ENCODE measurements at places on chromosomes 7 and 10. TPM values are rescaled to one million over a fixed set of nuclear protein-coding genes. Genes with fewer than 3 reads are reported as not detected.

The ANKRD22 gene
- polyA plus RNA-seq: not detected

The HPSE2 gene
- 1.7 TPM for polyA plus RNA-seq

DNA sequence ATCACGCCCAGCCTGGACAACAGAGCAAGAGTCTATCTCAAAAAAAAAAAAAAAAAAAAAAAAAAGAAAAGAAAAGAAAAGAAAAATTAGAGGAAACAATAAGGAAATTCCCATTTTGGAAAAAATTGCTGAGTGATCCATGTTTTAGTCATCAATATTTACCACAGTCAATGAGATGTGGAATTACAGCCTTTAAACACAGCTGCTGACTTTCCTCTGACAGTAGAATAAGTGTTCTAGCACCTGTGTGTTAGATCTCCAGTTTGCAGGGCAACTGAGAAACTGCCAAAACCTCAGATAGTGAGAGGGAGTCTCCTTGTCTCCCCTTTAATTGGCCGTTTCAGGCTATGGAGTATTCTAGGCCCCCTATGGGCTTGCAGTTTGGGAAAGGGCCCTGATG, 520.1 kb downstream of the KCNMA1 start:
- DNase-seq: no peak

DNA sequence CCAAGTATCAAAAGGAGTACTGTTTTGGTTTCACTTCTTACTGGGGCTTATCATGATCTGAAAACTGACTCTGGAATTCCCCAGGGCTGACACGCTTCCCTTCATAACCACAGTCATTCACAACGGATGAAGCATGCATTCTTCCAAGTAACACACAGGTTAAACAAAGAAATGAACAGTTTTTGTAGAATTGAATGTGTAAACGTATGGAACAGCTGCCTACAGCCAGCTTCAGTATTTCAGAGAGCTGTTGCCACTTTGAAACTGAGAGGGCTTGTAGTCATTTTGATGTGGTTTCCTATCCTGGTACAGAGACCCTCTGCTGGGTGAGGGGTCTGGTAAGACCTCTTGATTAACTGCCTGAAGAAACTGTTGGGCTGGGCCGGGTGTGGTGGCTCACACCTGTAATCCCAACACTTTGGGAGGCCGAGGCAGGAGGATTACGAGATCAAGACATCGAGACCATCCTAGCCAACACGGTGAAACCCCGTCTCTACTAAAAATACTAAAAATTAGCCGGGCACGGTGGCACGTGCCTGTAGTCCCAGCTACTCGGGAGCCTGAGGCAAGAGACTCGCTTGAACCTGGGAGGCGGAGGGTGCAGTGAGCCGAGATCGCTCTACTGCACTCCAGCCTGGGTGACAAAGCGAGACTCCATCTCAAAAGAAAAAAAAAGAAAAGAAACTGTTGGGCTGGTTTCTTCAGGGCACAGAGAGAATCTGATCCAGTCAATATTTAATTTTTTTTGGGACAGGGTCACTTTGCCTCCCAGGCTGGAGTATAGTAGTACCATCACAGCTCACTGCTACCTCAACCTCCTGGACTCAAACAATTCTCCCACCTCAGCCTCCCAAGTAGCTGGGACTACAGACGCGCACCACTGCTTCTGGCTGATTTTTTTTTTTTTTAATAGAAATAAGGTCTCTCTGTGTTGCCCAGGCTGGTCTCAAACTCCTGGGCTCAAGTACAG, 4.7 kb downstream of the NFE2L3 start:
- no peak for DNase-seq

The UPK3BL2 gene
- polyA plus RNA-seq: 4.4 TPM

The RBM20 gene
- 2.6 TPM for polyA plus RNA-seq

DNA sequence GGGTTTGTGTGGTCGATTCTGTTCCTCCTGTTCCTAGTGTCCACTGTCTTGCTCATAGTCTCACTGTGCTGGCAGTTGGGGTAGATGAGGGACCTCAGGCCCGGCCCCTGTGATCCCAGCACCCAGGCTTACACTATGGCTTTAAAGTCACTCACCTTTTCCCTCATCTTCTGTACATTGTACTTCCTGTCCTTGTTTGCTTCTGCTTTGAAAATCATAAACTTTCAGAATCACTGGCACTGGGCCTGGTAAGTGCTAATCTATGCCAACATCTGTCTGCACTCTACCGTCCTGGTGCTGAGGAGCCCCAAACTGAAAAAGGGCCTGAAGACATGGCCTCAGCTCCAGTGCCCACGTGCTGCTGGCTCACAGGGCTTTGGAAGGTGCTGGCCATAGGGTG, 5.7 kb upstream of the TAS2R60 start:
- no peak for DNase-seq

- no peak for DNase-seq
These were observed 92.2 kb downstream of the GATA3 start for GRCh38 chr10:8146650-8147049.

The SPDYE2B gene
- 1.4 TPM for polyA plus RNA-seq

GRCh38 chr7:23377134-23377533, 78.0 kb downstream of the MALSU1 start:
- DNase-seq: no peak

- DNase-seq: no peak
These were observed 648.8 kb upstream of the MKI67 start for GRCh38 chr10:128774979-128775378.

All from right renal cortex interstitium (tissue), 3 donors.